ENCODE measurements at places on chromosomes 11 and 22.

- DNase-seq: no peak
Measured at GRCh38 chr11:108897071-108897481, 232.2 kb downstream of the DDX10 start.

DNA sequence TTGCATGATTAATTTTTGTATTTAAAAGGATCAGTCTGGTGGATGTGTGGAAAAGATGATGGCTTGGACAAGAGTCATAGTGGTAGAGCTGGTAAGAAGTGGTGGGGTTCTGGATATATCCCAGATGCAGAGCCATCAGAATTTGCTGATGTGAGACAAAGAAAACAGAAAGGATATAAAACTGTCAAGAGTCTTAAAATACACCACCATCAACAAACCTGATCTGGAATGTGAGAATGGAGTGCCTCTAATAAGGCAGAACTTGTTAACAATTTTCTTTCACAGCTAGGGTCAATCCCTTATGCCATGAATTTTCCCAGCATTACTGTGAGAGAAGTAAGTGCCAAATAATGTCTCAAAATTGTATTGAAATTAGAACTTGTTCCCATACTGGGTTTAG, 215.4 kb downstream of the METTL15 start:
- DNase-seq: no peak

- DNase-seq: no peak
Measured at GRCh38 chr11:1573077-1573902, 1.2 kb upstream of the DUSP8 start.

DNA sequence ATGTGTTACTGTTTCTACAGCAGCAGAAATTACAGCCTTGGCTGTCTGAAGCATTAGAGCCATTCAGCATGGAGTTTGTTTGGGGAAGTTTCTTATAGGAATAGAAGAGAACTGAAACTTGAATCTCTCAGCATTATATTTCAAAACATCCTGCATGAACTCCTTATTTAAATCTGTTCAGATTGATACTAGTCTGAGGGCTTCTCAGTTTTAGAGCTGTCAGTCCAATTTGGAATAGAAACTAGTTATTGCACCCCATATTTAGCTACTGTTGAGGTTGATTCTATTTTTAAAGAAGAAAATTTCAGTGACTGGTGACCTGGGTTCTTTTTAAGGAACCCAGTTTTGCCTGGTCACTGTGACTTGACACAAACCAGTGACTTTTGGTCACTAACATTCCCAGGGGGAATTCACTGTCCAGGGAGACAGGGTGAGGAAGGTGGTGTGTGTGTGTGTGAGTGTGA, 126.0 kb upstream of the TTC12 start:
- DNase-seq: no peak

- DNase-seq: no peak
Measured at GRCh38 chr11:995752-996420, 40.6 kb downstream of the MUC6 start.

DNA sequence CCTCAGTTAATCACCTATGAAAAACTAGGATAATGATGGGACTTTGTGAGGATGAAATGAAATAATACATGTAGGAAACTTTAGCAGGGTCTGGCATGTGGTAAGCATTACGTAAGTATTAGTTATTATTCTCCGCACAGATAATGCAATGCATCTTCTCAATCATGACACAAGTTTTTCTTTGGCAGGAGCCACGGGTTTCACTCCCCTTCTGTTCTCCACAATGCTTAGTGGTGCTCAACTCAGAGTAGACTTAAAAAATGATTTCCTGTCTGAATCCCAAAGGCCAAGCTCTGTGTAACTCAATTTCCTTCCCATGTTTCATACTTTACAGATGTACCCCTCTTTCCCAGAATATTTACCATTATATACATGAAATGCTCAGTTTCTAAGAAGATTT, 82.9 kb downstream of the CCDC34 start:
- no peak for DNase-seq

GRCh38 chr11:102989379-102990047, 34.0 kb upstream of the MMP13 start:
- no peak for DNase-seq

DNA sequence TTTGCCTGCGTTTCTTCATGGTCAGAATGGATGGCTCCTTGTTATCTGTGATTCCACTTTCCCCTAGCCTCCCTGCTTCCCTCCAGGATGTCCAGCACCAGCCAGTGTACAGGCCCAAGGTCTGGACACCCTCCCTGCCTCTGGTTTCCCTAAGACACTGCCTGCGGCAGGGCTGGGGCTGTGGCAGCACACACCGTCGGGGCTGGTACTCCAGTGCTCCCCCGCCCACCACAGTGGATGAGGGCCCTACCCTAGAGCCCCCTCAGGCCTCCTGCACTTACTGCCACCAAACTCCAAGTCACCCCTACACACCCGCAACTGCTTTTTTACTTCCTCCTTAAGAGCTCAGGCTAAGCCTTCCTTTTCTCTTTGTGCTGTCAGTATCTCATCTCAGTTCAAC, 28.9 kb downstream of the ZNF214 start:
- DNase-seq: no peak

DNA sequence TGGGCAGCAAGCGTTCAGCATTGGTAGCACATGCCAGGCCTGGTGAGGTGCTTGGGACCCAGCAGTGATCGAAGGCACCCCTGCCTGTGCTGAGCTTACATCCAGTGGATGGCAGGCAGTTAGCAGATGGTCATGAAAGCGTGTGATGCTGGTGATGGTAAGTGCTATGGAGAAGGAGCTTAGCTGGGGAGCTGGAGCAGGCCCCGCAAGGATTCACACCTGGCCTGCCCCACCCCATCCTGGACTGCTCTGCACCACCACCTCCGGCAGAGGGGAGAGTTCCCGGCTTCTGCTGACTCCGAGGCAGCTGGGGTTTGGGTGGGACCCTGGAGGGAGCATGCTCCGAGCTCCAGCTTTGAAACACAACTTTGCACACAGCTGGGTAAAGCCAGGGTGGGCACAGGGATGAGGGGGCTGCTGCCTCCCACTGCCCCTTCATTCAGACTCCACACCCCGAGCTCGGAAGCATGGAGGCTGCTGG, 16.2 kb downstream of the MPPED1 start:
- DNase-seq: no peak

DNA sequence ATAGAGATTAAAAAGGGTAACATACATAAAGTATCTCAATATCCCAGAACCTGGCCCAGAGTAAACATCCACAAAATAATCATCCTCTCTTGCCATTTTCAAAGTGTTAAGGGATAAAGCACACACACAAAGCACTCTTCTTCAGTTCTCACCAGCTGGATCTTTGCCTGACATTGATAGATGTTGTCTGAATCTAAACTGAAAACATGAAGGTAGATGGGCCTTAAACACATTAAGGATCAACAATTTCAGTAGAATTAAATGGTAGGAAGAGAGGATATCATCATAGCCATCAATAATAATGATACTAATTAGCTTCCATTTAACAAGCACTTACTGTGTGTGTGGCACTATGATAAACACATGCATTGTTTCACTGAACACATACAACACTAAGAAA, 261.1 kb downstream of the OPCML start:
- no peak for DNase-seq

DNA sequence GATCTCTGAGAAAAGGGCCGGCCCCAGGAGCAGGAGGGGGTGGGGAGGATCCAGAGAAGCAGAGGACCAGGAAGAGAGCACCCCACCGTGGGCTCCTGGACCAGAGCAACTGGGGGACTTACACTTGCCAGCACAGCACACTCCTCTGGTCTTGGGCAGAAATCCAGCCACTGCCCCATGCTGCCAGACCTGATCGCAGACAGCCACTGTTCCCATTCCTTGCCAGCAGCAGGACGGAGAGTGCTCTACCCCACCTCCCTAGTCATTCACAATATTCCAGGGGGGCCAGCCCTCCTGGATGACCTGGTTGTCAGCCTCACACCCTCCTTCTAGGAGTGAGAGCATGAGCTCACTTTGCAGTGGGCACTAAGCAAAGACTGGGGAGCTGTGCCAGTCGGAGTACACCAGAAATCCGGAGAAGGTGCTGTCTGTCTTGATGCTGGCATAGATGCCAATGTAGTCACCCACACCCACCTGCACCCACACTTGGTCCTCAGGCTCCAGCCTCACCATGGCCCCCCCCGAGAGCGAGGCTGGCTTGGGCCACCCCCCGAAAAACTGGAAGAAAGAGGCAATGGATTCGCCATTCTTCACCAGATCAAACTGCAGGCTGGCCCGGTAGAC, 1.6 kb downstream of the C1QTNF5 start:
- DNase-seq: no peak

DNA sequence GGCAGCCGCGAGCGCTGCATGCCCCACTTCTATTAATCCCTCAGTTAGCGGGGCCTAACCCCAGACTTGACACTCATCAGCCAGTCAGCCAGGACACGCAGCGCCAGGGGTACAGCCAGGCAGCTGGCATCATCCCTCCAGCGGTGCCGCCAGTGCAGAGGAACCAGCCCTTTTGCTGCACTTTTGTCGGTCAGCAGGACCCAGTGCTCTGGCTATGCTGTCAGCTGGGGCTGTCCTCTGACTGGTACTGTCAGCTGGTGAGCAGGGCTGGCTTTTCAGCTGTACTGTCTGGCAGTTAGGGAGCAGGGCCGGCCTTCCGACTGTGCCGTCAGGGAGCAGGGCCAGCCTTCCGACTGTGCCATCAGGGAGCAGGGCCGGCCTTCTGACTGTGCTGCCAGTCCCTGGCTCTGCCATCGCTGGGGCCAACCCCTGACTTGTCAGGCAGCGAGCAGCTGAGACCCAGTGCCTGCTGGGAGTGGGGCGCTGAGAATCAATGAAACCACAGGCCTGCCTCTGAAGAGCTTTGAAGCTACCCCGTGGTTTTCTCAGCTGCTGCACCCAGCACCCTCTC, 115.4 kb downstream of the KIAA1671 start:
- DNase-seq: no peak

DNA sequence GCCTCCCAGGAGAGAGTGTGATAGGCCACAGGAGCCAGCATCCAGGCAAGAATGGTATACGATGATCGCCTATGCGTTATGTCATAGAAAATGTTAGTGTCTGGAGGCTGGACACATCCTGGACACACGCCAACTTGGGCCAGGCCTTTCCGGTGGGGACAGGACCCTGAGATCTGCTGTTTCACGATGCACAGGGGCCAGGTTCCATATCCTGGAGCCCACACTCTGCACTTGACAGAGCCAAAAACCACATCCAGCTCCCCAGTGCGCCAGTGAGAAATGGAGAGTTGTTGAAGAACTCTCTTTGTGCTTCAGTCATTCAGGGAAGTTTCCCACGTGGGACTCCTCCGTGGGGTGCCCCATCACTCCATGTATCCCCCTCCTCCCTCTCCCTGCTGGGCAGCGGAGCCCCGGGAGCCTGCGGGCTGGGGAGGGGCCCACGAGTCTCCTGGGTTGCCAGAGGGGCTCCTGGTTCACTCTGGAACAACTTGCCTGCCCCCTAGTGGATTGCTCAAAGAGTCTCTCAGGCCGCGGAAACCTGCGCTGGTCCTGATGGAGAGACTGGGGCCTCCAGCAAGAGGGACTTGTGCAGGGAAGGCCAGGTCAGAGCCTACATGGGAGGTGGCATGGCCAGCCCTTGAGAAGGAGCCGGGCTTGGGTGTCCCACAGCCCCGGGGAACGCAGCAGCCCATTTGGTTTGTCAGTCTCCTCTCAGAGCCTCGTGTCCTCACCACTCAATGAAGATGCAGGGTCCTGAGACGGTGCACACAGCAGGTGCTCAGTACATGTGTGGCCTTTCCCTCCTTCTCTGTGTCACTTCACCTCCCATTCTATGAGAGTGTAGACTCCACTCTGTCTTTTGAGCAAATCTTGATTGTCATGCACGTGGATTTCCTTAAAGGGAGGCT, 10.2 kb upstream of the LRRC32 start:
- DNase-seq: peak; percentile 47

- DNase-seq: no peak
Measured at GRCh38 chr11:46617972-46618314, 590 bp downstream of the ATG13 start.

- DNase-seq: no peak
Measured at GRCh38 chr11:68667511-68668500, 16.5 kb upstream of the GAL start.

DNA sequence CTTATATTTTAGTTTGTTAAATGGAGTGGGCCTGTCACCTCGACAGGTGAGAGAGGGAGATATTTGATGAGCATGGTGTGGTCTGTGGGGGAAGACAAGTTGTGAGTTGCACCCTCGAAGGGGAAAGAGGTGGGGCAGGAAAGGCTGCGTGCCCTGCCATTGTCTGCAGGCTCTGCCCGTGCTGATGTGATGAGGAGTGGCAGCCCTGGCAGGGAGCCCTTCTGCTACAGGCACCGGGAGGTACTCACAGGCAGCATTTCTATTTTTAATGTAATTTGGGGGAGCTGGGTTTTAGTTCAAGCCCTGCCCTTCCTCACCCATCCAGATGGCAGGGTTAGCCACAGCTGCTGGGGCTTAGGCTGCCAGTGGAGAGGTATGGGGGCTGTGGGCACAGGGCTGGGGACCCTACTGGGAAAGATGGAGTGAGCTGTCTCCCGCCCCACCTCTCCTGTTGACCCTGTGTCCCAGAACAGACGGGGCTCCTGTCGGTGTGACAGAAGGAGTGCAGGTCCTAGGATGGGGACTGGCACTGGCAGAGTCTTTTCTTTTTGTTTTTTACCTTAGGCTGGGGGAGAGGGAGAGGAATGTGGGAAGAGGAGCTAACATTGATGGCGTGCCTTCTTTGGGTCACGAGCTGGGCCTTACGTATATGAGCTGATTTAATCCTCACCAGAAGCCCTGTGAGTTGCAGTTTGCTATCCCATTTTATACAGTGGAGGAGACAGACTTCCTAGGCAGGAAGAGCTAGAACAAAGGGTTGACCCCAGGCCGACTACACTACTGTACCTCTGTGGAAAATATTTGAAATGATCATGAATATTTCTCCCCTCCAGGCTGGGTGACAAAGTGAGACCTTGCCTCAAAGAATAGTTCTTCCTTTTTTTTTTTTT, 51.6 kb downstream of the CEP164 start:
- no peak for DNase-seq

DNA sequence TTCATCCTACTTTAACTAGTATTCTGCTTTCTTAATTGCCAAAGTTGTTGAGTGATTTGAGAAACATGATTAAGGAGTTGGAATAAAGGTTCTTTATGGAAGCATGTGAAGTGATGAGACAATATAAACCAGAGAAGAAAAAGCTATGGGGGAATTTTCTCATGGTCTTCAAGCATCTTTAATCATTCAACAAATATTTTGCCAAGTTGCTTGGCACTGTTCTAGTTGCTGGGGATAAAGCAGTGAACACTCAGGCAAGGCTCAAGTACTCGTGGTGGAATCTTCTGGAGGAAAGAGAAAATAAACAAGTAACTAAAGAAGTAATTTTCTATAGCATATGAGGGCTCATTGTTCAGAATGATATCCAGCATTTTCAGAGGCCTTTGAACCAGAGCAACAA, 9.2 kb upstream of the PIWIL4 start:
- DNase-seq: no peak

DNA sequence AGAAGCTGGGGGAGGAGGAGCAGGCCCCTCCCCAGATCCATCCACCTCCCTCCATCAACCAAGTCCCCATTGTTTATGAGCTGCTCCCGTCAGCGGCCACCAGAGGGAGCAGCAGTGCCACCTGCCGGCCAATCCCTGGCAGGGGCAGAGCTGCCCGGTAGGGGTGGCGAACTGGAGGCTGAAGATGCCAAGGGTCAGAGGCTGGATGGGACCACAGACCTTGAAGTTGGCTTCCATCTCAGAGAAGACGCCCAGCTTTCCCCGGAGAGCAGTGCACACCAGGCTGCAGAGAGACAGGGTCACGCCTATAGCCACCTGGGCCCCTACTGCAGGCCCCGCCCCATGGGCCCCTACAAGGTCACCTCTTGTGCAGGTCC, 3.6 kb downstream of the FIBP start:
- peak; percentile 62 for DNase-seq
